ENCODE measurements at places on chromosomes 4 and X. TPM values are rescaled to one million over a fixed set of nuclear protein-coding genes. Genes with fewer than 3 reads are reported as not detected.

GRCh38 chrX:149527705-149528104 is 13.1 kb upstream of the EOLA1 start:
- H3K27me3 ChIP-seq = no peaks in the 10 kb centered on the region
- no peak overlapping the region for H3K27ac ChIP-seq
- peak; percentile 12 for DNase-seq
- H3K4me1 ChIP-seq = no peaks in the 10 kb centered on the region

DNA sequence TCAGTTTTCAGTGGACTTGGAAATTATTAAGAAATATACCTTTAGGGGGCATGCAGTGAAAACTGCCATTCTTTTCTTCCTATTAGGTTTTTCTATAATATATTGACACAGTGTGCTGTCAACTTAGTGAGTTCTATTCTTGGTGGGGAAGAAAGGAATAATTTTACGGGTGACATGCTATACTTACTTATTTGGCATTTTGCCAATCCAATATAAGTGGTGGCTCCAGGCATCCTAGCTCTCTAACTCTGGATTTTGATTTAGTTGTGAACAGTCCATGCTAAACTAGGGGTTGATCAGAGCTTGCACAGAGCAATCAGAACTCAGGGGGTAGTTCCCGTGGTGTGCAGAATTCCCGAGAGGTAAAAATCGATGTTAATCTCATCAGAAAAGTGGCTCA is 277.7 kb upstream of the FTHL17 start:
- no peak overlapping the region for H3K4me3 ChIP-seq
- no peak for DNase-seq
- no peaks in the 10 kb centered on the region for H3K27me3 ChIP-seq
- no peaks in the 10 kb centered on the region for H3K4me1 ChIP-seq
- no peak overlapping the region for H3K27ac ChIP-seq
- no peaks in the 10 kb centered on the region for H3K36me3 ChIP-seq

GRCh38 chr4:103634236-103634635 is 85.5 kb downstream of the TACR3 start:
- H3K4me1 ChIP-seq = no peaks in the 10 kb centered on the region
- H3K27me3 ChIP-seq = no peaks in the 10 kb centered on the region
- H3K4me3 ChIP-seq = no peak overlapping the region
- no peak overlapping the region for H3K27ac ChIP-seq
- no peaks in the 10 kb centered on the region for H3K36me3 ChIP-seq

DNA sequence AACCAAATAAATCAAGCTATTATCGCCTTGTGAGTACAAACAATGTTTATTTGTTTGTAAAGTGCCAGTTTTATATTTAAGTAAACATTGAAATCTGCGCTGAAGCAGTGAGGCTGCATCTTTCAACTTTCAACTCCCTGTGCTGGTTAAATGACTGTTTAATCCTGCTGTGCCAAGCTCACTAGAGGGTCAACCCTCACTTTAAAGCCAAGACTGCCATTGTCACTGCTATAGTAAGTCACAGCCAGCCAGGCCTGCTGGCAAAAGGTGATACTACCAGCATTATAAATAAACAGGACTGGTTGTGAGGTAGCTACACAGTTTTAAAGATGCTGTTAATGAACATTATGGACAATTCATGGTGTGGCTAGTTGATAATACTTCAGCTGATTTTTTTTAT is 34.6 kb downstream of the EFHC2 start:
- peak; percentile 5 for DNase-seq
- no peaks in the 10 kb centered on the region for H3K4me1 ChIP-seq
- no peaks in the 10 kb centered on the region for H3K27me3 ChIP-seq
- no peaks in the 10 kb centered on the region for H3K36me3 ChIP-seq
- no peak overlapping the region for H3K27ac ChIP-seq

- no peaks in the 10 kb centered on the region for H3K27me3 ChIP-seq
- H3K36me3 ChIP-seq = no peaks in the 10 kb centered on the region
- no peak overlapping the region for H3K27ac ChIP-seq
- H3K4me1 ChIP-seq = peaks cover 6% of the 10 kb centered on the region
- no peak for DNase-seq
Measured at GRCh38 chr4:74618166-74618565, 173.2 kb downstream of the AREG start.

DNA sequence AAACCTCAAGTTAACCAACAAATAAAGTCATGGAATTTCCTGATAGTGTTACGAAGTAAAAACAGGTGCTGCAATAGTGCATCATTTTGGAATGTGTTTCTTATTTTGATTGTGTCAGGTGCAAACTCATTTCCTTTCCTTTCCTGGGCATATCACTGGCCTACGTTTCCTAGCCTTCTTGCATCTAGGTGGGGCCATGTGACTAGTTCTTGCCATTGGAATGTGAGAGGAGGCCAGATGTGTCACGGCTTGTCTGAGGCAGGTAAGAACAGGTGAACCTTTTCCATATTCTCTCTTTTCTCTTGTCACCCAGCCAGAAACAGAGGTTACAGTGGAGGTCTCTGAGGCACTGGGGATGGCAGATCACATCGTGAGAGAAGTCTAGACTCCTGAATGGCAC is 868.0 kb downstream of the RPA4 start:
- H3K27ac ChIP-seq = no peak overlapping the region
- no peaks in the 10 kb centered on the region for H3K36me3 ChIP-seq
- no peaks in the 10 kb centered on the region for H3K4me1 ChIP-seq

DNA sequence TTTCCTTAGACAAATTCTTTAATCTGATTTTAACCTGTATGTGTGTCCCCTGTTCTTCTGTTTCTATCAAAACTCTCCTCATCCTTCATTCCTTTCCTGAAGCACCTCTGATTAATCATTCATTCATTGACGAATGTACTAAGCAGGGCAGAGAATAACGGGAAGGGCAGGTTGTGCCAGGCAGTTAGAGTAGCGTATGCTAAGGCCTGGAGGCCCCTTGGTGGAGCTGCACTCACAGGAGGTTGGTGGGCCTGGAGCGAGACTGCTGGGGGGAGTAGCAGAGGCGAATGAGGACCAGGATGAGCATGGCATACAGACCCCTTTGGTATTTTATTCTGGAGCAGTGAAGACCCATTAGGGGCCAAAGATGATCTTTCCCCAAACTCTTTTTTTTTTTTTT is 22.5 kb downstream of the PTTG2 start:
- no peak overlapping the region for H3K4me3 ChIP-seq
- H3K4me1 ChIP-seq = peaks cover 11% of the 10 kb centered on the region
- no peak for DNase-seq

CT45A9 gene
- not detected for total RNA-seq

ARMCX5 gene
- total RNA-seq = 12.2 TPM

HHIP gene
- total RNA-seq = 86.5 TPM

Measured in lung (tissue), 17 donors.